ENCODE measurements at places on chromosomes 1 and 21.

- no peak for DNase-seq
Observed at GRCh38 chr1:59026472-59026948, 242.7 kb upstream of the JUN start.

DNA sequence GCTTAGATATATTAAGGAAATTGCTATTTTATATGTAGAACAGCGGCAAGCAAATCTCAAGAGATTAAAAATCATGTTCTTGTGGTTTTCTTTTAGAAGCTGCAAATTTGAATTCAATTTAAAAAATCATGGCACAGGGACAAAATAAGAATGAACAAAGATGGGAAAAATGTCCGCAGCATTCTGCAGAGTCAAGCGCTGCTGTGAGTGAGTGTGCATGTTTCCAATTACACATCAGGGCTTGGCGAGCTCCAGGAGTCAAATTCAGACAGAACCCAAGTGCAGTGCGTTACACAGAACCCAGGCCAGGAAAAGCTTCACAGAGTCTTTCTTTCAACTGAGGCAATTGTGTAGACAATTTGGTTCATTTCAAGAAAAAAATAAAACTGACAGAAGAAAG, 33.3 kb upstream of the ERG start:
- DNase-seq = no peak

DNA sequence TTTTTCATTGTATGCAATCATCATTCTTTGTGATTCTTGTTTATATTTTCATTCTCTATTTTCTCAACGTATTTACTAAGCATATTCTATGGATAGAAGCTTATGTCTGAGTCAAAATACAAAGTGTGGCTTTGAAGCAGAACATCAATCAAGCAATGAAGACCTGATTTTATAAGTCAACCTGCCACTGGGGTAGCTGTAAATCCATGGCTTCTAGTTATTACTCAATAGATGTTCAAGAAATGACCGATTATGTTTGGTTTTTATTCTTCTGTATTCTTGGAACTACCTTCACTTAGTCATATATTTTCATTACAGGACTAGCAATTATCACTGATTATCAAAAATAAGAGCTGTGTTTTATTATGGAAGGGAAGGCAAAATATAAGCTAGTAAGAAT, 20.5 kb upstream of the PTGS2 start:
- no peak for DNase-seq

DNA sequence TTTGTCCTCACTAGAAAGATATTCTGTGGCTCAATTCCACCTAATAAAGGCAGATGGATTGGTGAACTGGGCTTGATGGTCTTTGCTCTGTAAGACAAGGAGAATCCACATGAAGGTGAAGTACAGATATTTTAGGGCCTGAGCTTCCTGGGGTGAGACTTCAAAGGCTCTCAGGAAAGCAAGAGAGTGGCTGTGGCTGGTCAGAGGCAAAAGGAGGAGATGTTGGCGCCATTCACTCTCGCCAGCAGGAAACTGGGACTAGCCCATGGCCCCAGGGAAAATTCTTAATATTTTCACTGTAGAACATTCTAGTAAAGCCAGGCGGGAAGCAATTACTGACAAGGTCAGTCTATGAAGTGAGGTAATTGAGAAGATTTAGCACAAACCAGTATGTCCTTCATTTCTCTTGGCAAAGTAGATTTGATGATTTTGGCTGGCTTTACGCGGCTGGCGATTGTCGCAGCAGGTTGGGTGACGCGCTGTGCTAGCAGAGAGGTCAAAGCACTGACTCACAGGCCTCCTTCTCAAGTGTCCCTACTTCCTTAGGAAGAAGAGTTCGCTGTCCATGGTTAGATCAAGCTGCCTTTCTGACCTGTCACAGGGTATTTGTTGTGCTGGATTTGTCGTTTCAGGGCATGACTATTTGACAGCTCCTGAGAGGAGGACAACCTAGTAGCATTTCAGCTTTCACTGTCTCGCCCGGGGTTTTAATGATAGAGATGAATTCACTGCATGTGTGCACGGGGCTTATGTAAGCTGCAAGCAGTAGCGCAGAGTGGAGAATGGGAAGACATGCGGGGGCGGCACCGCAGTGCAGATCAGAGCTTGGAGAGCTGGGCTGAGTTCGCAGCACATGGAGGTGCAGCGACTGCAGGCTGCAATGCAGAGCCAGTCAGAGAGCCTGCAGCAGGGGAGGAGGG, 32.7 kb downstream of the XCL1 start:
- no peak for DNase-seq

DNA sequence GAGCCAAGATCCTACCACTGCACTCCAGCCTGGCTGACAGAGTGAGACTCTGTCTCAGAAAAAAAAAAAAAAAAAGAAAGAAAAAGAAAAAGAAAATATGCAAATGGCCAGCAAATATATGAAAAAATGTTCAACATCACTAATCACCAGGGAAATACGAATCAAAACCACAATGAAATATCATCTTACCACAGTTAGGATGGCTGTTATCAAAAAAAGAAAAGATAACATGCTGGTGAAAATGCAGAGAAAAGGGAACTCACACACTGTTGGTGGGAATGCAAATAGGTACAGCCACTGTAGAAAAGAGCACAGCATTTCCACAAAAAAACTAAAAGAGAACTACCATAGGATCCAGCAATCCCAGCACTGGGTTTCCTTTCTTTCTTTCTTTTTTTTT, 477.5 kb downstream of the SMYD3 start:
- no peak for DNase-seq

GRCh38 chr1:200075938-200076546, 48.5 kb downstream of the NR5A2 start:
- DNase-seq = no peak

- no peak for DNase-seq
Observed at GRCh38 chr21:35828161-35828560, 232.2 kb downstream of the SETD4 start.

- no peak for DNase-seq
Observed at GRCh38 chr1:145994391-145995120, 1.8 kb downstream of the TXNIP start.

- DNase-seq = no peak
Observed at GRCh38 chr1:185512442-185512841, 195.4 kb upstream of the IVNS1ABP start.

GRCh38 chr1:188194916-188195315, 1366.2 kb downstream of the PLA2G4A start:
- DNase-seq = no peak
